Keratinocyte (primary cell): ENCODE measurements at places on chromosomes 3 and 15. TPM values are rescaled to one million over a fixed set of nuclear protein-coding genes. Genes with fewer than 3 reads are reported as not detected.

The RAP2B gene
- polyA plus RNA-seq = 17.0 to 20.1 TPM (median 19.7 TPM) in 3 replicates

The TTLL13 gene
- polyA plus RNA-seq = 0.05 to 0.09 TPM (median 0.07 TPM) in 3 replicates

- no peak overlapping the region for H3K27ac ChIP-seq
- DNase-seq = no peak
- H3K27me3 ChIP-seq = peaks cover 6% of the 10 kb centered on the region
- H3K36me3 ChIP-seq = no peaks in the 10 kb centered on the region
Observed at GRCh38 chr3:44280631-44281030, 38.9 kb downstream of the TOPAZ1 start.

- no peak overlapping the region for H3K4me3 ChIP-seq
- DNase-seq = no peak
- no peaks in the 10 kb centered on the region for H3K36me3 ChIP-seq
Observed at GRCh38 chr3:157585386-157585785, 82.2 kb upstream of the VEPH1 start.

The PPM1L gene
- polyA plus RNA-seq = 0.52 to 0.61 TPM (median 0.58 TPM) in 3 replicates

DNA sequence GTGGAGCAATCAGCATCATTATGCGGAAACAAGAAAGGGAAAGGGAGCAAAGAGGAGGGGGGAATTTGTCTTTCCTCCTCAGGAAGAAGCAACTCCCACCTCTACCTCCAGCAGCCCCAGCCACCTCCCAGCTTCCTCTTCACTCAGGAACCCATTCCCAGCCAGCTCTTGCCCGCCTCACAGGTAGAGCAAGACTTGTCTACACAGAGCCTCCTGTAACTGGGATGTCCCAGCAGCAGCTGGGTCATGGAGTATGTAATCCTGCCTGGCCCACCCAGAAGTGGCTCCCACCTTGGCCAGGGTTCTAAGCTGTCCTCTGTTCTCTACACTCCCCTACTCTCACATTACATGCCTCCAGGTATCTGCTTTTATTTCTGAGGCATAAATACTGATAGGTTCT lies 14.0 kb downstream of the IGDCC3 start:
- H3K36me3 ChIP-seq = no peaks in the 10 kb centered on the region
- no peak for DNase-seq

DNA sequence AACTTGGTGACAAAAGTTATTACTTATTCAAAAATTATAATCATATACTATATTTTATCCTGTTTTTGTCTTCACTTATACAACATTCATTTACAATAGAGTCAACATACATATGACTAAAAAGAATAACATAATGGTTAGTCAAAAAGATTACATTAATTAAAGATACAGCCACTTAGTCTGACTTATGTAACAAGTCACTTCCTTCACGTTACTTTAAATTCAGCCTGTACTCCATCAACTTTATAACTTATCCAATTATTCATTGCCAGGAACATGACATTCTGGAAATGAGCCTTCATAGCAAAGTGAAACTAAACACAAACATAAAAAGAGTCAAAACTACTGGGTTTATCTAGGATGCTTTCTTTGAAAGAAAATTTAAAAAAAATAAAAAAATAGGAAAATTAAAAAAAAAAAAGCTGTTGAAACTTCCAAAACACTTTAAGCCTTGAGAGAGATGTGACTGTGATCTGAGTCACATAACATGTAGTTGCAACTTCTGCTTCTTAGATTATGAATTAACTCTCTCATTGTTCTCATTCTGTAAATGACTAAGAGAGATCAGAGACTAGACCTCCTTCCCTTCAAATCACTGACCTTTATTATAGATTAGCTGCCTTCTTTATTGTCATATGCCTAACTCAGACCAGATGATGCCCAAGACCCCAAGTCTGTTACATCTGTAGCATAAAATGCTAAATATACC lies 107.8 kb downstream of the MYRIP start:
- peak overlapping the region; percentile 53 for H3K27ac ChIP-seq
- H3K4me3 ChIP-seq = no peak overlapping the region
- no peaks in the 10 kb centered on the region for H3K36me3 ChIP-seq
- peaks cover 9% of the 10 kb centered on the region for H3K4me1 ChIP-seq
- H3K27me3 ChIP-seq = no peaks in the 10 kb centered on the region

DNA sequence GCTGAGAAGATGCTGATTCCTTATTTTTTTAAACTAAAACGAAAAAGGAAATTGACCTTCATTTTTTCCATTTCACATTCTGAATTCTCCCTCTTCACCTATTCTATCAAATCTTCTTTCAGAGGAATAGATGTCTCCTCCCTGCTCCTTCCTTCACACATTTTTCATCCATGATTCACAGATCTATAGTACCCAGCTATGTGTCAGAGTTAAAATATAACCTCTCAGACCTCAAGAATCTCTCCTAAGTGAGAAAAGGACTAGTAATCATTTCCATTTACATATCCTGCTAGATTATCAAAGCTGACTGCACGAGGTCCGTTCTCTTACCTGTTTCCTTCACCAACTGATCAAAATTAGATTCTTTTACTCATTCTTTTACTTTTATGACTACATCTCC lies 1297.6 kb upstream of the ALCAM start:
- H3K36me3 ChIP-seq = no peaks in the 10 kb centered on the region
- DNase-seq = no peak
- H3K4me3 ChIP-seq = no peak overlapping the region

GRCh38 chr3:160754371-160754854 lies 1.6 kb upstream of the PPM1L start:
- peaks cover 10% of the 10 kb centered on the region for H3K27me3 ChIP-seq
- H3K36me3 ChIP-seq = no peaks in the 10 kb centered on the region
- H3K4me3 ChIP-seq = peak overlapping the region; percentile 66
- H3K4me1 ChIP-seq = peaks cover 7% of the 10 kb centered on the region
- peak overlapping the region; percentile 93 for H3K27ac ChIP-seq

The GNB5 gene
- 23.7 to 30.8 TPM (median 25.8 TPM) in 3 replicates for polyA plus RNA-seq

The IGSF10 gene
- under 0.01 to 0.01 TPM (median 0.01 TPM) in 3 replicates for polyA plus RNA-seq

The SERPINI2 gene
- polyA plus RNA-seq = not detected in 3 replicates

The CTDSPL gene
- polyA plus RNA-seq = 77.7 to 83.2 TPM (median 83.0 TPM) in 3 replicates

The C15orf62 gene
- polyA plus RNA-seq = 0.09 to 0.15 TPM (median 0.14 TPM) in 3 replicates

DNA sequence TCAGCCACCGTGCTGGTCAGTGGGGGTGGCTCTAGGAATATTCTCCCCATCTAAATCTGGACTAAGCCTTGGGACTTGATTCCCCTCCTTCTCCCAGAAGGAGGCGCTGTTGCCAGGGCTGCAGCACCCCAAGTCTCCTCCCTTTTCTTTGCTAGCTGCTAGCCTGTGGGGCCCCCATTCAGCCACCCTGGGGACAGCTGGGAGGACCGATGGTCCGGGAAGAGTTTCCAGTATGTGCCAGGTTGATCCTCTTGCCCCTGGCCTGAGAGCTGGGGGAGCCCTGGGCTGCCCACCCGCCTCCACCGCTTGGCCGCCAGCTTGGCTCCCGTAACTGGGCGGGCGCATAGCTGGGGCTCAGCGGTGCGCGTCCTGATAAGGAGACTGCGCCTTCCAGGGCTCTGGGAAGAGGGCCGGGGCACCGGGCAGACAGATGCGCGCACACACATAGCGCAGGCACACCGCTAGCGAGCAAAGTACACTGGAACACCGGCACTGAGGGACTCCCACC lies 4.2 kb downstream of the SMAD6 start:
- H3K27ac ChIP-seq = no peak overlapping the region
- no peak overlapping the region for H3K4me3 ChIP-seq
- peaks cover 6% of the 10 kb centered on the region for H3K4me1 ChIP-seq

GRCh38 chr3:193194371-193194770 lies 46.7 kb upstream of the PLAAT1 start:
- H3K4me3 ChIP-seq = no peak overlapping the region
- H3K27ac ChIP-seq = no peak overlapping the region
- no peaks in the 10 kb centered on the region for H3K27me3 ChIP-seq

The RFX7 gene
- 9.8 to 16.3 TPM (median 13.6 TPM) in 3 replicates for polyA plus RNA-seq

GRCh38 chr15:76333720-76334437 lies 2.7 kb upstream of the ISL2 start:
- peaks cover 50% of the 10 kb centered on the region for H3K27me3 ChIP-seq
- H3K4me3 ChIP-seq = no peak overlapping the region
- H3K4me1 ChIP-seq = peaks cover 8% of the 10 kb centered on the region
- no peak for DNase-seq

The GASK1A gene
- 0.16 to 0.58 TPM (median 0.30 TPM) in 3 replicates for polyA plus RNA-seq

- H3K4me1 ChIP-seq = peaks cover 16% of the 10 kb centered on the region
- no peaks in the 10 kb centered on the region for H3K36me3 ChIP-seq
- no peak overlapping the region for H3K4me3 ChIP-seq
Observed at GRCh38 chr3:125140011-125140817, 72.3 kb downstream of the SLC12A8 start.

GRCh38 chr3:172077197-172077757 lies 37.9 kb downstream of the FNDC3B start:
- H3K4me3 ChIP-seq = no peak overlapping the region
- H3K27ac ChIP-seq = no peak overlapping the region
- no peaks in the 10 kb centered on the region for H3K4me1 ChIP-seq
- H3K36me3 ChIP-seq = peaks cover 1% of the 10 kb centered on the region

GRCh38 chr15:72013703-72014102 lies 104.2 kb downstream of the MYO9A start:
- H3K4me1 ChIP-seq = no peaks in the 10 kb centered on the region
- peaks cover 2% of the 10 kb centered on the region for H3K36me3 ChIP-seq
- DNase-seq = no peak
- no peaks in the 10 kb centered on the region for H3K27me3 ChIP-seq
- no peak overlapping the region for H3K27ac ChIP-seq
- no peak overlapping the region for H3K4me3 ChIP-seq

DNA sequence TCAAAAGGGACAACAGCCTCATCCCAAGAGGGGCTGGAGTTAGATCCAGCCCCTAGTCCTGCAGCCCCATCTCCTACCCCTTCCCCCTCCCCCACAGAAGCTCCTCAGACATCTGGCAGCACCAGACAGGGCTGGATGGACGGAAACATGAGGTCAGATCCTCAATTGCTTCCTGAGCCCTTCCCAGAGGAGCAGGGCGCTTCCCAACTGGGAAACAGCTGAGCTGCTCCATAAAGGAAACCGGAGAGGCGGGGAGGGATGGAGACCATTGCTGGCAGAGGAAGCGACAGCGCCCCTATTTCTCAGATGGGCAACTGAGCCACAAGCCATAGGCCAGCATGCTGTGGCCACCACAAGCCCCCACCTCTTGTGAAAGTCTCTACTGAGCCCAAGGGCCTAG lies 18.3 kb upstream of the CYP11A1 start:
- no peak overlapping the region for H3K4me3 ChIP-seq
- H3K27me3 ChIP-seq = no peaks in the 10 kb centered on the region
- DNase-seq = no peak
- peaks cover 69% of the 10 kb centered on the region for H3K4me1 ChIP-seq
- peak overlapping the region; percentile 96 for H3K27ac ChIP-seq

The STAC gene
- polyA plus RNA-seq = 3.8 to 7.9 TPM (median 7.7 TPM) in 3 replicates

- H3K27ac ChIP-seq = no peak overlapping the region
- no peaks in the 10 kb centered on the region for H3K36me3 ChIP-seq
- H3K27me3 ChIP-seq = no peaks in the 10 kb centered on the region
- DNase-seq = no peak
Observed at GRCh38 chr15:33099739-33100138, 94.8 kb downstream of the FMN1 start.

DNA sequence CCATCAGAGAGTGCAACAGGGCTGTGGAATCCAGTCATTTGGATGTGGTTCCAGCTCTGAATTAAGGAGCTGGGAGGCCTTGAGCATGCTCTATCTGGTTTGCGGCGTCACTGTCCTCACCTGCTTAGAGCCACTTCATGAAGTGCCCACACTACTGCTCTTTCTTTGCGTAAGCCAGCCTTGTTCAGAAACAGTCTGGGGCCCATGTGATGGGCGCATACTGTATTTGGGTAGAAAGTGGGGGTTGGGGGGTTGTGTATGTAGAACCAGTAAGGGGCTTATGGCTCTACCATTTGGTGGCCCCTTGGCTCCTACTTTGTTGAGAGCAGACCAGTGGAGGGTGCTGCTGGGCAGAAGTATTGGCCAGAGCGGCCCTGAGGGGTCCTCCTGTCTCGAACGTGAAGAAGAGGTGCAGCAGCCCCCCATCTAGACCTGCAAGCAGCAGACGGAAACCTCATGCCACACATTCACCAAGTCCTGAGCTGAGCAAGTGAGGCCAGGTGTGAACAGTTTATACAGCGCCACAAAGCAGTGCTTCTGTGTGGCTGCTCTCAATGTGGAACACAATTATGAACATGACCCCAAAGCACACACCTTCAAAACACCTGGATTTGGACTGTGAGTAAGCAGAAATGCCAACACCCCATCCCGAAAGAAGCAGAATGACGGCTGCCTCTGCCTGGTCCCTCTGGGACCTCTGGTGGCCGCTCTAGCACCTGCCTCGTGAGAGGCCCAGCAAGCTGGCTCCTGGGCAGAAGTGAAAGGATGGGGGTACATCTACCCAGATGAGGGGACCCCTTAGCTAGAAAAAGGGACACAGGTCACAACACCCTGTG lies 26.6 kb downstream of the SRPRB start:
- no peaks in the 10 kb centered on the region for H3K36me3 ChIP-seq
- H3K4me1 ChIP-seq = no peaks in the 10 kb centered on the region
- no peak overlapping the region for H3K27ac ChIP-seq
- no peak overlapping the region for H3K4me3 ChIP-seq
- peaks cover 4% of the 10 kb centered on the region for H3K27me3 ChIP-seq
- no peak for DNase-seq

DNA sequence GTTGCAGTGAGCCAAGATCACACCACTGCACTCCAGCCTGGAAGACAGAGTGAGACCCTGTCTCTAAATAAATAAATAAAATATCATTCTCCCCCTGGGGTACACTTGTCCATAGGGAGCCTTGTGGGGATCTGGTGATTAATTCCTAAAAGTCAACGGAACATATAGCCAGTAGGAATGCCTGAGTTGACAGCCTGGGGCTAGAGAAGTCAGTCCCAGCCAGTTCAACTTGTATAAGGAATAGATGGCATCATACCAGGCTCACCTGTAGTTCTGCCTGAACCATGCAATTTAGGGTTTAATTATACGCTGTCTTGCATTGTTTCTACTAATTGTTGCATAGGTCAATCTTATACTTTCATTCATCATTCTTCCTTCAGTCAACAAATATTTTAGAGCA lies 5.9 kb upstream of the BOC start:
- H3K4me3 ChIP-seq = no peak overlapping the region
- no peak overlapping the region for H3K27ac ChIP-seq
- H3K36me3 ChIP-seq = no peaks in the 10 kb centered on the region

The ZDHHC19 gene
- not detected in 3 replicates for polyA plus RNA-seq

DNA sequence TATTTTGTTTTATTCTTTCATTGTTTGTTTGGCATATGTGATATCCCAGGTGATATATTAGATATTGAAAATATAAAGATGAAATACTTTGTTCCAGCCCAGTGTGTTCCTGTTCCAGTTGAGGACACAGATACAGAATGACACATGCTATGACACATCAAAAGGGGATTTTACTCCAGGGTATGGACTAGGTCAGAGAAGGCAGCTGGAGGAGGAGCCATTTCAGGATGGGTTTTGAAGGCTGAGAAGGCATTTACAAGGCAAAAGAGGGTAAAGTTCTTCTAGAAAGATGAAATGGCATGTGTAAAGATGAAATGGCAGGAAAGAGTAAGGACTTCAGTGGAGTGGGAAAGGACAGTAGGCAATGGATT lies 163.8 kb downstream of the ZIC1 start:
- no peaks in the 10 kb centered on the region for H3K27me3 ChIP-seq
- no peaks in the 10 kb centered on the region for H3K4me1 ChIP-seq
- H3K36me3 ChIP-seq = no peaks in the 10 kb centered on the region
- no peak for DNase-seq

GRCh38 chr3:112391648-112392047 lies 58.7 kb downstream of the CD200 start:
- no peaks in the 10 kb centered on the region for H3K36me3 ChIP-seq
- H3K4me3 ChIP-seq = no peak overlapping the region
